T-helper 1 cell (primary cell): ENCODE measurements at places on chromosomes 1 and 21.

- peak; percentile 59 for DNase-seq
Observed at GRCh38 chr1:181189691-181190363, 101.3 kb downstream of the IER5 start.

GRCh38 chr1:26119892-26120608, 8.4 kb downstream of the PDIK1L start:
- no peak for DNase-seq

DNA sequence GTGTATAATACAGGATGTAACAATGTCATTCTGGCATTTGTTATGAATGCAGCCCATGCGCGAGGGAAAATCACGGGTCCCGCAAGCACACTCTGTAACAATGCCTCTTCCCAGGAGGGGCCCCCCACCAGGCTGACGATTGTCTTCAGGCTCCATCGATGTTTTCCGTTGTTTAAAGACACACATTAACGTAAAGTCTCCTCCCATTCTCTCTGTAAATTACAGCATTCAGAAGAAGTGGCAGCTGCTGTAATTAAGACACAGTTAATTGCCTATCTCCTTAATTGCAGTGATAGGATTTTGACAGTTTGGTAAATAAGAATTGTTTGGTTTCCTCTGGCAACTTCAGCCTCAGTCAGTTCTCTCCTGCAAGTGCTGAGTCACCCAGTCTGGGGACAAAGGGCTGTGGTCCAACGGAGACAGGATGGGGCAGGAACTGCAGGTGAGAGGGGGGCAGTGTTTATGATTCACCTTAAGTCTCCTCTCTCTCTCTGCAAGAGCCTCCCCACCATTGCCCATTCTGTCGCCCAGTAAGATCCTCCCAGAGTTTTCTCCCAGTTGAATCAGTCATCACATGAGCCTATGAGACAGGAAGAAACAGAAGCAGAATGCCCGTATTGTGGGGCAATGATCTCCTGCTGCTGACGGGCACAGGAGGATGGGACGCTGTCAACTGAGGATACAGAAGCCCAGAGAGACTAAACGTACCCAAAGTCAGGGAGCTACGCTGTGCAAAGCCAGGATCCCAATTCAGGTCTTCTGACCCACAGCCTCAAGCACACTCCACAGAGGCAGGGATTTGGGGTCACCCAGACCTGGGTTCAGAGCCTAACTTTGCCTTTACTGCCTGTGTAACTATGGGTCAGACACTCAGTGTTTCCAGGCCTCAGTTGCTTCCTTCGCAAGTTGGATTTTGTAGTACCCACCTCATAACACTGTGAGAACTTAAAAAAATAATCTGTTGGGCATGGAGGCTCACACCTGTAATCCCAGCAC, 110.0 kb downstream of the ADSS2 start:
- DNase-seq = peak; percentile 71

DNA sequence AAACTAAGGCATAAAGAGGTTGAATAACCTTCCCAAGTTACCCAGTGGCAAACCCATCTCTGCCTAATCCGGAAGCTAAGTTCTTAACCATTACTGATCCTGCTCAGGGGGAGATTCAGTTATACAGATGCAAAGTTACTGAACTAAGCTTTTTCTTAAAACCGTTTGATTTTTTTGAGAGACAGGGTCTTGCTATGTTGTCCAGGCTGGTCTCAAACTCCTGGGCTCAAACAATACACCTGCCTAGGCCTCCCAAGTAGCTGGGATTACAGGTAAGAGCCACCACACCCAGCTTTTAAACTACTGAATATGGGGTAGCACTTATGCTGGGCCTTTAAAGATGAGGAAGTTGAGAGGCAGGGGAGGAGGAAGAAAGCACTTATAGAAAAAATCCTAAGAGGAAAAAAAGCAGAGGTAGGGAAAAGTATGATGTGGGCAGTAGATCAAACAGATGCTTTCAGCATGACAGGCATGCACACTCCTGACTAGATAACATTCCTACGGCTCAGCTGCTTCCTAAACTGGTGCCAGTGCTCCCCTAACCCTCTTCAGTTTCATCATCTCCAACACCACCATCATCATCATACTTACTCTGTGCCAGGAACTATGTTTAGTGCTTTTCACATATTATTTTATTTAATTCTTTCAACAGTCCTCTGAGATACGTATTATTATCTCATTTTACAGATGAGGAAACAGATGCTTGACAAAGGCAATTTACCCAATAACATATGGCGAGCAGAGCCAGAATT, 5.8 kb downstream of the PAFAH2 start:
- no peak for DNase-seq

- DNase-seq = no peak
Observed at GRCh38 chr1:79089946-79090345, 83.4 kb upstream of the ADGRL4 start.

- DNase-seq = no peak
Observed at GRCh38 chr1:68704800-68705443, 208.0 kb upstream of the DEPDC1 start.

DNA sequence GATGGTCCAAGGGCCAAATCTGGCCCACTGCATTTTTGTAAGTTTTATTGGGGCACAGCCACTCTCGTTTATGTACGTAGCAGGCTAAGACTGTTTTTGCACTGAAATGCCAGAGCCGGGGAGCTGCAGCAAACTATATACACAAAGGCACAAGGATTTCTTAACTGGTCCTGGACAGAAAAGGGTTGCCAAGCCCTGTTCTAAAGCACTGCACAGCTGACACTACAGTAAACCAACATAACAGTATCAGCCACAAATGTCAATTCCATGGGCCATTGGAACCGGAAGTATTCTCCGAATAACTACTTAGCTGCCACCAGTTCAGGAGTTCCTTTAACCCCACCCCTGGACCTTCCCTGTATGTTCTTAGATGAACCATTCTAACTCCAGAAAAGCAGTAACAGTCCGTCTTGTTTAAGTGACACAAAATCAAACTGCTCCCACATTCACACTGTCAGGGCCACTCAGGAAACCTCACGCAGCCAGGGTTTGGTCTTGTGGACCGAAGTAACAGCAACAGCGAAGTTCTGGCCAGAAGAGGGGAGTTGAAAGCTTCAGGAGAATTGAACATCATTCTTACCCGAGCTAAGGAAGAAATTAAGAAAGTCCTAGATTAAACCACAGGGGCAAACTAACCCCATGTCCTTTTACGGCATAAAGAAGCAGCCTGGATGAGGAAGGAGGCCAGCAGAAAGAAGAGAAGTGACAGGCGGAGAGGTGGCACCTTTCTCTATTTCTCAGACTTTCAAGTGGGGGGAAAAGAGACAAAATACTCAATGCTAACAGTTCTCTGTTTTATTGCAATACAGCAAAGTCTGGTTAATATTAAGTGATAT, 49.2 kb downstream of the COQ8A start:
- DNase-seq = no peak

GRCh38 chr1:43979528-43980254, 681 bp downstream of the B4GALT2 start:
- no peak for DNase-seq

DNA sequence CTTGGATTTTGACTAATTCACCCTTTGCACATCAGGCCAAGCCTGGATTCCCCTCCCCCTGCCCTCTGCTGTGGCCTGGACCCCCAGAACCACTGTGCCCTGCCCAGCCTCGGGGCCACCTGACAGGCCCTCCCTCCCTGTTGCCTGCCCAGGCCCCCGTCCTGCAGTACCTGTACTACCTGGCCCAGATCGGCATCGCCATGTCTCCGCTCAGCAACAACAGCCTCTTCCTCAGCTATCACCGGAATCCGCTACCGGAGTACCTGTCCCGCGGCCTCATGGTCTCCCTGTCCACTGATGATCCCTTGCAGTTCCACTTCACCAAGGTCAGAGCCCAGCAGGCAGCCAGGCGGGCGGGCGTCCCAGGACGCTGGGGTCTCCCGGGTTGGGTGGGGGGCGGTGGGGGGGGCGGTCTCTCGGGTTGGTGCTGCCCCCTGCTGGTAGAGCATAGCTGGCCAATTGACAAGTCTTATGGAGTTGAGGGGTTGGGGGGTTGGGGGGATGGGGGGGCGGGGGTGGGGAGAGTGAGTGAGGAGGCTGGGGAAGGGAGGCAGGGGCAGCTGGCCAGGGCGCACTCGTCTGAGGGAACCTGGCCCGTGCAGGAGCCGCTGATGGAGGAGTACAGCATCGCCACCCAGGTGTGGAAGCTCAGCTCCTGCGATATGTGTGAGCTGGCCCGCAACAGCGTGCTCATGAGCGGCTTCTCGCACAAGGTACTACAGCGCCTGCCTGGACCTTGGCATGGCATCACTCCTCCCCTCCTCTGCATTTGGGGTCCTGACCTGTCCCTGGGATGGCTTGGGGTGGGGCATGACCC, 10.7 kb downstream of the AMPD2 start:
- DNase-seq = no peak
